ENCODE measurements at places on chromosomes 11 and 22.

DNA sequence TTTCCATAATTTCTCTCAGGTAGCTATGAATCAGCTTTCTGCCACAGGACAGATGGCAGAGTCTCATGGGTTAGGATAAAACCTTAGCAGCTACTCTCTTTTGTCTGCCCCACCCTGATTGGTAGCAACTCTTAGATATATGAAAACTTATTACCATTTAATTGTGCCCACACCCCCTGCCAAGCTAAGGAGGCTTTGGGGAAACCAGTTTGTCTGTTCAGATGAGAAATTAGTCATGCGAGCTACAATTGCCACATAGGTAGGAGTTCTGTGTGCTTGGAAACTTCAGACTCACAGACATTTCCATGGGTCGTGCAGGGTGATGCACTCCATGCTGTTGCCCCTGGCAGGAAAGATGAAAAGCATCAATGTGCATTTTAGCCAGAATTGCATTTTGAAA is 39.9 kb downstream of the CD44 start:
- DNase-seq = no peak

DNA sequence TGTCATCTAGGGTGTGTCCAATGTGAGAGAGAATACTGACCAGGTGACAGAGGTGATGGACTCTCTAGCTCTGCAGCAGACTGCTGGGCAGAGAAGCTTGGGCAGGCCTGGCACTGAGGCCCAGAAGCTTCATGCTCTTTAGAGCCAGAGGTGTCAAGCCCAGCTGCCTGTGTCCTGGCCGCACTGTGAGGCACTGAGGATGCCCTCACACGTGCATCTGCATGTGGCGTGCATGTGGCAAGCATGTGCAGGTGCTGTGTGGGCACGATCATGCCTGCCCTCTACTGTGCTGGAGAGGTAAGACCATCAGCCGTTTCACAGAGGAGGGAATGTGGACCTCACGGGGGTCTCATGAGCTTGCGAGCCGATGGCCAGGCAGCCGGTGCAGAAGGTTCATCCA is 15.8 kb upstream of the TXNRD2 start:
- DNase-seq = no peak

- no peak for DNase-seq
Observed at GRCh38 chr11:67264877-67265632, 1.2 kb upstream of the GRK2 start.

GRCh38 chr22:48537343-48537680 is 1290.4 kb downstream of the BRD1 start:
- DNase-seq = no peak

DNA sequence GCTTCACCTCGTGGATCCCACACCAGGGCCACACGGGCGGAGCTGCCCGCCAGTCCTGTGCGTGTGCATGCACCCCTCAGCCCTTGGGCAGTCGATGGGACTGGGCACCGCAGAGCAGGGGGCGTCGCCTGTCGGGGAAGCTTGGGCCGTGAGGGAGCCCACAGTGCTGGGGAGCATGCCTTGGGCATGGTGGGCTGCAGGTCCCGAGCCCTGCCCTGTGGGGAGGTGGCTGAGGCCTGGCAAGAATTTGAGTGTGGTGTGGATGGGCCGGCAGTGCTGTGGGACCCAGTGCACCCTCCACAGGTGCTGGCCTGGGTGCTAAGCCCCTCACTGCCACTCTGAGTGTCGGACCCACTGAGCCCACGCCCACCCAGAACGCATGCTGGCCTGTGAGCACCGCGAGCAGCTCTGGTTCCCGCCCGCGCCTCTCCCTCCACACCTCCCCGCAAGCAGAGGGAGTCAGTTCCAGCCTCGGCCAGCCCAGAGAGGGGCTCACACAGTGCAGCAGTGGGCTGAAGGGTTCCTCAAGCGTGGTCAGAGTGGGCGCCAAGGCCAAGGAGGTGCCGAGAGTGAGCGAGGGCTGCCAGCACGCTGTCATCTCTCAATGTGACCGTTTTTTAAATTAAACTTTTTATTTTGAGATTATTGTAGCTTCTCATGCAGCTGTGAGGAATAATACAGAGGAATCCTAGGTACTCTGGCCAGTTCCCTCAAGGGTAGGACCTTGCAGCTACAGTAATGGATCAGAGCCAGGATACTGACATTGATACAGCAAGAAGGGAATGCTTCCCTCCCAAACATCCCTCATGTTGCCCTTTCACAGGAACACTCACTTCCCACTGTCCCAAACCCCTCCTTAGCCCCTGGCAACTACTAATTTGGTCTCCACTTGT is 127.7 kb downstream of the CRYBB2 start:
- DNase-seq = no peak

DNA sequence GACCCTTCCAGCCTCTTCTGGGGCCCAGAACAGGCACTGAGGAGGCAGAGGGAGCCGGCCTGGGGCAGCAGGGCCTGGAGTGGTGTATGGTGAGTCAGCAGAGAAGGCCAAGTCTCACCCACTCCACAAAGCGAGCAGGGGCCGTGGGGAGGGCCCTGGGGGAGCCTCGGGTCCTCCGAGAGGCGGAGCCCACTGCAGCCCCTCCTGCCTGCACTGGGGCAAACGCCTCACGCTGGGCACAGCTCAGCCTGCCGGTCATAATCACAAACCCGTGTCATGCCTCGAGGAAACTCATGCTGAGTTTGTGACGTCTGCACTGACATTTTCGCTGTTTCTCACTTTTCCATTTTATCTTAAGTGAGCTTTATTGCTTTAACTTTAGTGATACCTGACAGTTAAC is 38.4 kb downstream of the TOLLIP start:
- no peak for DNase-seq

- no peak for DNase-seq
Observed at GRCh38 chr11:130407978-130408377, 20.4 kb downstream of the ADAMTS8 start.

DNA sequence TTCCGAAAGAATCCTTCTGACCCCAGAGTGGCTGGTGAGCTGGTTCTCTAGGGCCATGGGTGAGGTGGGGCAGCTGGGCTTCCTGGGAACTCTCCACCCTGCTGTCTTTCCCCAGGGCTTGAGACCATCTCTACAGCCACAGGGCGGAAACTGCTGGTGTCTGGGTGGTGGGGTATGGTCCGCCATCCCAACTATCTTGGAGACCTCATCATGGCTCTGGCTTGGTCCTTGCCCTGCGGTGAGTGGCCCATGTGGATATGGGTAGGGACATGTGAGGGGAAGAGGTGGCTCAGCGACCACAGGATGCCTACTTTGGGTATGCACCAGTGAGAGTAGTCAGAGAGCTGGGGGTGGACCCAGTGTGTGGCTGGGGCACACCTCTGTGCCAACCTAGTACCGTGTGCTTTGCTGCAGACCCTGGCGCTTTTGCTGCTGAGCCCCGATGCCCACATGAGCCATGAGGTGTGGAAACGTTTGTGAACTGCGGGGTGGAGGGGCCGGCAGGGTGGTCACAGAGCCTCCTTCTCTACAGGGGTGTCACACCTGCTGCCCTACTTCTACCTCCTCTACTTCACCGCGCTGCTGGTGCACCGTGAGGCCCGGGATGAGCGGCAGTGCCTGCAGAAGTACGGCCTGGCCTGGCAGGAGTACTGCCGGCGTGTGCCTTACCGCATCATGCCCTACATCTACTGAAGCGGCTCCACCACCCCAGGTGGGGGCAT is 2.0 kb downstream of the ZNHIT2 start:
- no peak for DNase-seq

DNA sequence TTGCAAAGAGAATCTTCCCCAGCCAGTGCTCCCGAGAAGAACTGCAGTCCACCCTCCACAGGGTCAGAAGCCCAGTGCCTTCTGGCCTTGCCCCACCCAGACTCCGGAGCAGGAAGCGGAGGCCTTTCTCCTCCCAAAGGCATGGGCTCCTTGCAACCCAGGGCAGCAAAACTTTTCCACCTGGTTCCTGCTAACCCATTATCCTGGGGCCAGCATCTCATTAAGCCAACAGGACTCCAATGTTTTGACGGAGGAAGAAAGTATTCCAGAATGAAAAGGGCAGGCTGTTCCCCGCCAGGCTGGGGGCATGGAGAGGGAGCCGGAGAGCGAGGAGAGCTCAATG is 88.1 kb downstream of the RTL6 start:
- no peak for DNase-seq

DNA sequence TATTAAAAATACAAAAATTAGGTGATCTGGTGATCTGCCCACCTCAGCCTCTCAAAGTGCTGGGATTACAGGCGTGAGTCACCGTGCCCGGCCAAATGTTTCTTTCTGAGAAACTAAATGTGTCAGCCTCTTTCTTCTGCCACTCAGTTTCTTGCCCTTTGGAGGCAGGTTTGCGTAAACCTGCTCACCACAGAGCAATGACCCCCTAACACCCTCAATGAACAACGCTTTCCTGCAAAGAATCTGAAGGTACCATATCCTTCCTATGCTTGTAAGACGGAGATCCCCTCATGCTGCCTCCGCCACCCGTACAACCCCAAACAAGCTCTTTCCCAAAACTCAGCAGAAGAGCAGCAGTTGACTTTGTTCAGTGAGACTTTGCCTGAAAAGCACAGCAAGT is 38.7 kb upstream of the TTLL12 start:
- no peak for DNase-seq

DNA sequence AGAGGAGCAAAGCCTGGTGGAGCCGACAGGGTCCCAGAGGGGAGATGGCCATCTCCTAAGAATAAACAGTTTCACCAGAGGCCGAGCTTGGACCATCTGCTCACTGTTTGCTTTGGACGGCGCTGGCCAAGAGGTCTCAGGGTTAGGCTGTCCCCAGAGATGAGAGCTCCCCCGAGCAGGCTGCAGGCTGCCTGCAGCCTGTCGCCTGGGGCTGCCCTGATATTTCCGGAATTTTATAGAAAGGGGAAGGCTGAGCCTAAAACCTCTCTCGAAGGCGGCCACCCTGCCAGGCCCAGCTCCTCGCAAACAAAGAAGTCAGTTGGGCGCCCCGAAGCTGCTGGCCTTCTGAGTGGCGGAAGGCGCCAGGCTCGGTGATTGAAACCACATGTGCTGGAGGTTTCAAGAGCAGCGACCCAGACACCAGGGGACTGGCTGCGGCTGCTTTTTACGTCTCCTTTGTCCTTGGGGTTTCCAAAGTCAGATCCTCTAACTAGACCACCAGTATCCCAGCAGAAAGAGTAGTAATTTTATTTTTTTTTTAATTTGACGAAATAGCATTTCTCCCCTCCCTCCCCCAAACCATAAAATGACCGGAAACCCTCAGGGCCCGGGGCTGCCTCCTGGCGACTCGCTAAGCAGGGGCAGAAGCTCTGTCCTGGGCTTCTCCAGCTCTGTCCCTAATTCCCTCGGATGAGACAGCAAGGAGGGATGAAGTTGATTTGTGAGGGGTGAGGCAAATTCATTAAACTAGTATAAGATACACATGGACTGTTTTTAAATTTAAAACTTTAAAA is 57.4 kb downstream of the CLMP start:
- no peak for DNase-seq

DNA sequence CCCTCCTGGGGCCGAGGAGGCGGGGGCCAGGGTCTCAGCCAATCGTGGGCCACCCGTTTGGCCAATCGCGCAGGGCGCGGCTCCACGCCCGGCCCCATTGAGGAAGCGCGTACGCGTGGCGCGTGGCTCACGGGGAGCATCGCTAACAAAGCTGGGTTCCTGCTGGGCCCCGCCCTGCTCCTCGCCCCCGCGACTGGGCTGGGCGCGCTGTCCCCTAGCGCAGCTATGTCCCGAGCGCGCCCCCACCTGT is 614 bp upstream of the ASCL2 start:
- DNase-seq = no peak

GRCh38 chr11:13126430-13126829 is 117.3 kb downstream of the RASSF10 start:
- DNase-seq = peak; percentile 77

DNA sequence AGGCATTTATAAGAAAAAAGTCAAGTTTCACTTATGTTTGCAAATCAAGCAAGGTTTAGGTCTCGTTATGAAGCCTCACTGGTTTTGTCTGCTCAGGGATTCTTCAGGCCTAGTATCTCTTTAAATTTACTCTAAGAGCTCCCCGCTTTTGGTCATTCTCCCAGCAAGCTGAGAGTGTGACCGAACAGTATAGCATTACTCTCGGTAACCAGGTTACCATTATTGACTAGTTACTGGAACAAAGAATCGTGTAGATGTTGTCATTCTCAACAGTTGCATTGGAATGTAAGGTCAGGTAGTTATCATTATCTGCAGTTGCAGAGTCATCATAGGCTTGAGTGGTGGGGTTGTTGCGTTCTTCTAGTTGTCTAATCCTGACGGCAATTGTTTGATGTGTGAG is 9.8 kb upstream of the USP2 start:
- DNase-seq = no peak

DNA sequence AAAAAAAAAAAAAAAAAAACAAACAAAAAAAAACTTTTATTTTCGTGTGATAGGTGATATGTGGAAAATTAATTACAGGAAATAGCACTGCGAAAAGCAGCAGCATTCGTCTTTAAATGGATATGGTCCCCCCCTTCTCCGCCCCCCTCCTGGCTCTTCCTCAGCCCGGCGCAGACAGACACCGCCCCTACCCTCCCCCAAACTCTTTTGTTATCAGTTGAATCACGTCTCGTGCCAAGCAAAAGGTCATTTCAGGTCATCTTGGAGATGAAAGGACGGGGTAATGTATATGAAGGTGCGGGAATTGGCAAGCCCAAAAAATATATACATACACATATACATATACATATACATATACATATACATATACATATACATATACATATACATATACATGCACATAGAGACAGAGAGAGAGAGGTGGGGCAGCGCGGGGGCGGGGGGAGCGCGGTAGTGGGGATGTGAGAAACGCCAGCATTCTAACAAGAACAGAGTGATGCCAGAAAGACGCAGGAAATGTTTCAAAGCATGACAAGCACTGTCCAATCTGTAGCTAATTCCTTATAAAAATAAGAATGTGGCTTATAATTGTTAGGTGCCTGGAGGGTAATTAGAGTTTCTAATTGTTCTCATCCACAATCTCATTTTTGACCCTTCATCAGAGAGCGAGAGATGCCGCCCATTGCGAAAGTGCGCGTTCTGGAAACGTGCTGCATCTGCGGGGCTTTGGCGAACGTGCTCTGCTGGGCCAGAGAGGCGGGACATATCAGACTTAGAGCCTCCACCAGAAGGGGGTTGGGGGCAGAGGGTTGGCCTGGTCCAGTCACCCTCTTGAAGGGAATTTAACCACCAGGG is 214.5 kb upstream of the UBASH3B start:
- no peak for DNase-seq

GRCh38 chr22:44133161-44133560 is 47.6 kb upstream of the PARVG start:
- DNase-seq = no peak

DNA sequence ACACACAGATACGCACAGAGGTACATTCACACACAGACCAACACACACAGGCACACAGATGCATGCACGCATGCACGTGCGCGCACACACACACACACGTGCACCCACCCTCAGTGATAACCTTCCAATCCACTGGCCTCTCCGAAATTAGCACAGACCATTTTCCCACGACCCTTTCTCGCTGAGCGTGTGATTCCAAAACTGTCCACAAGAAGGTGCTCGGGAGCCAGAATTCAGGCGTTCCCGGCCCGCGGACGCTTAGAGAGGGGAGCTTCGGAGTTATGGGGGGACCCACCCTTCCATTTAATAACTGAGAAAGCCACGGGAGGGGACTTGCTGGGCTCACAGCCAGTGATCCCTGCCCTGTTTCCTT is 33.8 kb upstream of the SLC35C1 start:
- peak; percentile 19 for DNase-seq

Measured in NCI-H187 treated with DMSO at 0.1 percent for 48 hours (cell line).